ENCODE measurements at places on chromosomes 16 and 17. TPM values are rescaled to one million over a fixed set of nuclear protein-coding genes. Genes with fewer than 3 reads are reported as not detected.

Gene PRAC2
- not detected for total RNA-seq

Gene SLC5A11
- total RNA-seq: not detected

Gene TMIGD1
- not detected for total RNA-seq

Gene CACNG5
- total RNA-seq: not detected

Gene PYY
- not detected for total RNA-seq

DNA sequence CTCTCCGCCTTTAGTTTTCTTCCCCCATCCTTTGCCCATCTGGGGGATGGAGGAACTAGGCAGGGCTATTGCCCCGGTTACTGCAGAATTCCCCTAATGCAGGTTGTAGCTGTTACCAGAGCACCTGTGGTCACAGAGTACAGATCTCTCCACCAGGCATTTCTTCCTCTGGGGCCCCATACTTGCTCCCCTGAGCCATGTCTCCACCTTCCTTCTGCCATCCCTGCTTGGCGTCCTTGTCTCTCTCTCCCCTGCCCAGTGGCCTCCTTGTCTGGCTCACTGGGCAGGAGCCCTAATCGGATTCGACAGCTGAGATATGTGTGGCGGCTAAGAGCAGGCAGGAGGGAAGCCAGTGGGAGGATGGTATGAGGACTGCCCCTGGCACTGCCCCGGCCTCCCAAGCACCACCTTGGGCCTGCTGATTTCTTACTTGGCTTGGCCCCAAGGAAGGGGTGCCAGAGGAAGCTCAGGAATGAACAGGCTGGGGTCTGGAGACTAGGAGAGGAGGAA, 2.0 kb downstream of the RARA start:
- peaks cover 28% of the 10 kb centered on the region for H3K4me1 ChIP-seq
- DNase-seq: no peak
- no peaks in the 10 kb centered on the region for H3K36me3 ChIP-seq
- no peaks in the 10 kb centered on the region for H3K27me3 ChIP-seq

GRCh38 chr17:45345554-45346215, 28.9 kb upstream of the MAP3K14 start:
- no peak overlapping the region for H3K27ac ChIP-seq
- H3K27me3 ChIP-seq: peaks cover 2% of the 10 kb centered on the region
- H3K36me3 ChIP-seq: no peaks in the 10 kb centered on the region
- no peak for DNase-seq
- H3K4me1 ChIP-seq: peaks cover 8% of the 10 kb centered on the region
- H3K4me3 ChIP-seq: no peak overlapping the region

- H3K27ac ChIP-seq: no peak overlapping the region
- peak overlapping the region; percentile 88 for H3K4me3 ChIP-seq
- peak; percentile 38 for DNase-seq
- no peaks in the 10 kb centered on the region for H3K36me3 ChIP-seq
Observed at GRCh38 chr16:69187446-69188235, 677 bp downstream of the SNTB2 start.

DNA sequence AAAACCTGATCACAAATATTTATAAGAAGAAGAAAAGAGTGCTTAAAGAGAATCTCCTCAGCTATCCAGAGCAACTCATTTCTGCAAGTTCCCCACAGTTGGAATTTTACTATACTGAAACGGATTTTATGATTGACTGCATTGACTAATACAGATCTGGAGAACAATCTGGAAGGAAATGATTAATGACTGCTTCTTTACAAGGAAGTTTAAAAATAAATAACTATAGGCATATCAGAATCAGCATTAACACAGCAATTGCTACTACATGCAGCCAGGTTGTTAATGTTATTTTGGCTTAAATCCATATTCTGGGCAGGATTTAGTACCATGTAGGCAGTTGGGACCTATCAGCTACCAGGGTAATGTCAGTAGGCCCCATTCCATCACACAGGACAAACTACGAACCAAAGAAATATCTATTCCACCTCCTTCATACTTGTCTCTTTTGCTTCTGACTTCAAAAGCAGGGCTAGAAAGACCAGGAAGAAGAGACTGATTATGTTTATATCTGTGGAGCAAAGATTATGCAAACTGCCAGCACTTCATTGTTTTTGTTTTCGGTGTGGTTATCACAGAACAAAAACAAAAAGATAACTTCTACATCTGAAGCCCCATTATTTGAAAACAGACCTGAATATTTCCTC, 3.9 kb downstream of the SKAP1 start:
- H3K4me3 ChIP-seq: no peak overlapping the region
- no peak for DNase-seq
- no peaks in the 10 kb centered on the region for H3K36me3 ChIP-seq
- H3K27me3 ChIP-seq: peaks cover 67% of the 10 kb centered on the region
- peaks cover 16% of the 10 kb centered on the region for H3K4me1 ChIP-seq

DNA sequence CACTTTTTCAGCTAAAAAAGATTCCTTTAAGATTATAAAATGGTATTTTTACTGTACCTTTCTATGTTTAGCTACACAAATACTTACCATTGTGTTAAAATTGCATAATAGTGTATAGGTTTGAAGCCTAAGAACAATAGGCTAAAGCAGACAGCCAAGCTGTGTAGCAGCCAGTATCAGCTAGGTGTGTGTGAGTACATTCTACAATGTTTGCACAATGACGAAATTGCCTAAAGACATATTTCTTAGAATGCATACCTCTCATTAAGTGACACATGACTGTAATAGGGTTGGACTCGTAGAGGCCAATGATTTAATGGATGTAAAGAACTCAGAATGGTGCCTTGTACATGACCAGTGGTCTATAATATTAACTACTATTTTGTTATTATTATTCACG, 1.9 kb upstream of the MT1B start:
- H3K27me3 ChIP-seq: peaks cover 89% of the 10 kb centered on the region
- DNase-seq: no peak
- H3K27ac ChIP-seq: no peak overlapping the region
- no peak overlapping the region for H3K4me3 ChIP-seq
- H3K4me1 ChIP-seq: no peaks in the 10 kb centered on the region
- H3K36me3 ChIP-seq: no peaks in the 10 kb centered on the region
